ENCODE measurements at places on chromosomes 4 and X. TPM values are rescaled to one million over a fixed set of nuclear protein-coding genes. Genes with fewer than 3 reads are reported as not detected.

GRCh38 chrX:18674788-18675735, 3.2 kb upstream of the RS1 start:
- no peak for DNase-seq

The ATG4A gene
- 8.1 TPM for total RNA-seq

- no peak for DNase-seq
Measured at GRCh38 chr4:187715466-187715865, 280.1 kb upstream of the ZFP42 start.

DNA sequence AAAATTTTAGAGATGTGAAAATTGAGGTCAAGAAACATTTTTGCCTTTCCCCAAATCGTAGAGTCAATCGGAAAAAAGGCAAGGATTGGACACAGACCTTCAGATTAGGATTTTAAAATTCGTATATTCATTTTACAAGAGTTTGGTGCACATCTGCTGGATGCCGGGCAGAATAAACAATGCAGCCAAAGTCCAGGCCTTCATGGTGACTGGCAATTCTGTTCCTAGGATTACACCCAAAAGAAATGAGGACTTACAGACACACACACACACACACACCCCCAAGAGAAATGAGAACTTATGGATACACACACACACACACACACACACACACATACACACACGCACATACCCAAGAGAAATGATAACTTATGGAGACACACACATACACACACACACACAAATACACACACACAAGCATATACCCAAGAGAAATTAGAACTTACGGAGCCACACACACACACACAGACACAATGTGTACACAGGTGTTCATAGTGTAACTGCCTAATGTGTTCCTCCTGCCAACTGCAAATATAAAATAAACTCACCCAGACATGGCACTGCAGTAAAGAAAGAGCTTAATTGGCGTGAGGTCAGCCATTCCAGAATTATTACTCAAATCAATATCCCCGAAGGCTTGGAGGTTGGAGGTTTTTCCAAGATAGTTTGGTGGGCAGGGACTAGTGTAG, 165.7 kb upstream of the STS start:
- no peak for DNase-seq

DNA sequence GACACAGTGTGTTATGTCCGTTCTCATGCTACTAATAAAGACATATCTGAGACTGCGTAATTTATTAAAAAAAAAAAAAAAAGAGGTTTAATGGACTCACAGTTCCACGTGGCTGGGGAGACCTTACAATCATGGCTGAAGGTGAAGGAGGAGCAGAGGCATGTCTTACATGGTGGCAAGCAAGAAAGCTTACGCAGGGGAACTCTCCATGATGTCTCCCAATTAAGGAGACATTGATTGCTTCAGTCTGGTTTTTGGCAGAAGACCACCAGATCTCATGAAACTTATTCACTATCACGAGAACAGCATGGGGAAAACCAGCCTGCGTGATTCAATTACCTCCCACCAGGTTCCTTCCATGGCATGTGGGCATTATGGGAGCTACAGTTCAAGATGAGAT, 221.8 kb downstream of the ASMT start:
- DNase-seq, result no peak

DNA sequence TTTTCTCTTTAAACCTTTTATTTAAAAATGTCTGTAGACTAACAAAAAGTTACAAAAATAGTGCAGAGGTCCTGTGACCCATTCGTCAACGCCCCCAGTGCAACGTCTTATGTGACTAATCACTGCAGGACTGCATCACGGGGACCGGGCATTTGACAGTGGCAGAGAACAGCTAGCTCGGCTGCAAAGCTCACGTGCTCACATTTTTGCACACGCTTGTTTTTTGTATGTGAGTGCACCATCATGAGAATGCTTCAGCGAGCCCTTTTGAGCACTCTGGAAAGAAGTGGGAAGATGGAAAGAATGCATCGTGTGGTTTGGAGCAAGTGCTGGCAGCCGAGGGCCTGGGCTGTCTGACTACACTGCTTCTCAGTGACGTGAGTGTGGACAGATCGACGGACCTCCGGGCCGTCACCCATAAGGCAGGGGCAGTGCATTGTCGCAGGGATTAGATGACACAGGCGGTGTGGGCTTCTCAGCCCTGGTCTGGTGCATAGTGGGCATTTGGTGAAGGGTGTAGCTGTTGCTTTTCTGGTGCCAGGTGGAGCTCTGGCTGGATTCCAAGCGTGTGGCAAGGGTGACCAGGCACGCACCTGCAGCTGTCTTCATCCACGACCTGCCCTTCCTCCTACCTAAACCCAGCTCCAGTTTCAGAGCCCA, 17.7 kb downstream of the SPON2 start:
- DNase-seq, result no peak

The FAM9B gene
- total RNA-seq, result not detected

- DNase-seq, result no peak
Measured at GRCh38 chr4:102639598-102639997, 121.2 kb downstream of the MANBA start.

DNA sequence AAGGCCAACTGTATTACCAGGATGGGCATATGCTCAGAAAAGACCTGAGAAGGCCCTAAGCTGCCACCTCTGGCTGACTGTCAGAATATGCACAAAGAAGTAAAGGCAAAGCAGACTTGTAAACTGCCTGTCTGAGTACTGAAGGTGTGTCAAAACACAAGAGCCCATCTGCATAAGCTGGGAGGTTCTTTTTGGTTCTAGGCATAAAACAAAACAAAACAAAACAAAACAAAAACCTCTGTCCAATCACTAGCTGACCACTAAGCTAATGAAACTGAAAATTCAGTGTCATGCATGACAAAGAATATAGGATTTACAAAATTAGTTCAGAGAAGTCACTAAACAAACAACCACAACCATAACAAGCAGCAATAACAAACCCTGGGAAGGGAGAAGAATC, 20.6 kb downstream of the SH3D19 start:
- DNase-seq, result no peak

DNA sequence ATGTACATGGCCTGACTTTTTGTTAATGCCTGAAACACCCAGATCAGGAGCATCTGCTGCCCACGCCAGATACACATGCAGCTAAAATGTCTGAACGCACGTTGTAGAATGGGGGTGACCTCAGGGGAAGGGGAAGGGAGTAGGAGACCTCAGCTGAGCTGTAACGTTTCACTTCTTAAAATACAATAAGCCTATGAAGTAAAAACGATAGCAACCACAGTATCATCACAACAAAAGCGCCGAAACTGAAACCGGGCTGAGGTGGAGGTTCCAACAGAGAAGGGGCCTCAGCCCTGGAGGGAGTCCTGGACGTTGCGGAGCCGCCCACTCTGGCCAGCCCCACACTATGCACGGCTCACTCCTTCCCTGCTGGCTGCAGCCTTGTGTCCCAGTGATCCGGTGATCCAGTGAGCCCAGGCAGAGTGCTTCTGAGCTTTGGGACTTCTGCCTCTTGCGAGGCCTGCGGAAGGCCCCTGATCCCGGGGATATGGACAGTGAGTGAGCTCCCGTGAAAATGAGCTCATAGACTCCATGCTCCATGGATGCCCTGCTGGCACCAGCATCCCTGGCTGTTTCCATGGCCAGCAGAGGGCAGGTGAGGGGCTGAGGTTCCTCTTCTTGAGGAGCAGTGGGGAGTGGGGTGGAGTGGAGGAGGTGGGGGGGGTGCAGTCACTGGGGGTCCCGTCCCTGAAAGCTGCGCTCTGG, 52.0 kb downstream of the HMX1 start:
- no peak for DNase-seq

GRCh38 chr4:24473309-24473721, 111.0 kb downstream of the DHX15 start:
- DNase-seq, result no peak

GRCh38 chr4:18937080-18937479, 915.5 kb upstream of the LCORL start:
- DNase-seq, result no peak

DNA sequence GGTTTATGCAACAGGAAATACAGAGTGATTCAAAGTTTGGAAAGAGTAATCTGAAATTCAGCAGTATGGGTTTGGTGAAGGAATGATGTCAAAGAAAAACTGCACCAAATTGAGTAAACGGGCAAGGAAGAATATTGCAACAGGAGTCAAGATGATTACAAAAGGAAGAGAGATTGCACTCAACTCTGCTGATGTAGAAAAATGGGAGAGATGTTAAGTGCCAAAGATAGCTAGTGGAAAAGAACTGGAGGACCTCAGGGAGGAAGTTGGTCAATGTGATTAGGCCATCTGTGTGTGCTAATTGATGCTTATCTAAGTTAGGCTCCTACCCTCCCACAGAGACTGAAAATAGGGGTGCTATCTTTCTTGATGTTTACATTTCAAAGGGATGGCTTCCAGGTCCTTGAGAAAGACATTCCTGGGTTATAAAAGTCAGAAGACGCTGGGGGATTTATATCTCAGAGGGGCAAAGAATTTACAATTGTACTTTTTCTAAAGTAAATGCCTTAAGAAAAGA, 167.4 kb upstream of the FAM47A start:
- DNase-seq, result no peak

DNA sequence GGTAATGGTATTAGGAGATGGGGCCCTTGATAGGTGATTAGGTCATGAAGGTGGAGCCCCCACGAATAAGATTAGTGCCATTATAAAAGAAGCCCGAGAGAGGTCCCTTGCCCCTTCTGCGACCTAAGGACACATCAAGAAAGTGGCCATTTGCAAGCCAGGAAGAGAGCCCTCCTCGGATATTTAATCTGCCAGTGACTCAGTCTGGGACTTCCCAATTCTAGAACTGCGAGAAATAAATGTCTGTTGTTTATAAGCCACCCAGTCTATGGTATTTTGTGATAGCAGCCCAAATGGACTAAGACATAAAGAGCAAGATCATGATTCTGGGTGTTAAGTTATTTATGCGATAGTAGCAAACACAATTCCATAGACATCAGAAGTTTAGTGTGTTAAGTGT, 192.2 kb downstream of the LDB2 start:
- no peak for DNase-seq

The CXCL3 gene
- 7.3 TPM for total RNA-seq

GRCh38 chr4:98663226-98664006, 5.0 kb upstream of the TSPAN5 start:
- no peak for DNase-seq

DNA sequence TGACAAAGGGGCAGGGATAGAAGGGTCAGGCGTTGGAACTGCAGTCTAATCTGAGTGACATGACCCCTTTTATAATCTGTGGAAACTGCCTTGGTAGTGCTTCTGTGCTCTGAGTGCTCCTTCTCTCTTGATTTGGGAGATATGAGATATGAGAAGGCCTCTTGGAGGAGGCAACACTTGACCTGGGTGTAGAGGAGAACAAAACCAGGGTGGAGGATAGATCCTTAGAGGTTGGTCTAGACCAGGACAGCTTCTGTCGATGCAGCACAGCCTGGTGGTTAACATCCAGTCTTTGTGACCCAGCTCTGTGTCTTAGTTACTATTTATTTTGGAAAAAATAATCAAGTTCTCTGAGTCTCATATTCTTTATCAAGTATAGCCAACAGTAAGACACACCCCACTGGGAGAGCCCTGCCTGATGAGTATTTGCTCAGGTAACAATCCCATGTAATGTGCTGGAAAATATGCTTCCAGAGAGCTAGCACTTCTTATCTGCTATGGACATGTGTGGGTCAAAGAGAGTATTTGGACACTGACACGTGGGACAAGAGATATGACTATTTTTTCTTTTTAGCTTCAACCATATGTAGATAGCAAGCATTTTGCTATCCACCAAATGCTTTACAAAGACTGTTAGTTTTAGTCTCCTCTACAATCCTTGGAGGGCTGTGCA, 9.1 kb downstream of the USP51 start:
- no peak for DNase-seq

GRCh38 chr4:13704035-13704434, 76.5 kb upstream of the BOD1L1 start:
- no peak for DNase-seq

- no peak for DNase-seq
Measured at GRCh38 chr4:55568905-55569504, 22.3 kb upstream of the CLOCK start.

DNA sequence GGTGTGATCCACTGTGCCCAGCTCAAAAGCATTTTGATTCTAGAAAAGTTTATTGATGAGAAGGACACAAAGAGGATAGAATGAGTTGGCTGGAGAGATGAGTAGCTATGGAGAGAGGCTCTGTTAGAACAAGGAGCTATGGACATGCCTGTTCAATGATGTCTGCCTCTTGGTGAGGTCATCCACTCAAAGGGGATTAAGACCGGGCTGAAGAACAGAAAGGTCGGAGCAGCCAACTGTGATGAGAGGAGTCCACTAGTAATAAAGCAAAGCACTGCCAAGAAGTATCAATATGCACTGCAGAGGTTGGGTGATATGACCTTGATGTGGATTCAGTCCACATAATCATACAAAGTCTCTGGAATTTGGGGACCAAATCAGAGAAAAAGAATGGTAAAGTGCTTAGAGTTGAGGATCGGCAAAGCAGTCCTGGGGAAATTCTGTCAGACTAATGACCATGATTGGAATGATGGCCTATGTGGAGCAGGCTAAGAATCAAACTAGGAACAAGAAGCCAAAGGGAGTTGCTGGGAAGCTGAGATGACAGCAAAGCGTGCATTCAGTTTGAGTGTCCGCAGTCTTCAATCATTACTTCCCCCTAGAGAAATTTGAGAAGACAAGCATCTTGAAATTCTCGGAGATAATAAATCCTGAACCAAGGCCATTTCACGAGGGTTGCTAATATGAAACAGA, 55.7 kb upstream of the MMAA start:
- no peak for DNase-seq

The DAPP1 gene
- total RNA-seq, result 29.0 TPM

- peak; percentile 4 for DNase-seq
Measured at GRCh38 chr4:10998846-10999245, 314.3 kb upstream of the CLNK start.

DNA sequence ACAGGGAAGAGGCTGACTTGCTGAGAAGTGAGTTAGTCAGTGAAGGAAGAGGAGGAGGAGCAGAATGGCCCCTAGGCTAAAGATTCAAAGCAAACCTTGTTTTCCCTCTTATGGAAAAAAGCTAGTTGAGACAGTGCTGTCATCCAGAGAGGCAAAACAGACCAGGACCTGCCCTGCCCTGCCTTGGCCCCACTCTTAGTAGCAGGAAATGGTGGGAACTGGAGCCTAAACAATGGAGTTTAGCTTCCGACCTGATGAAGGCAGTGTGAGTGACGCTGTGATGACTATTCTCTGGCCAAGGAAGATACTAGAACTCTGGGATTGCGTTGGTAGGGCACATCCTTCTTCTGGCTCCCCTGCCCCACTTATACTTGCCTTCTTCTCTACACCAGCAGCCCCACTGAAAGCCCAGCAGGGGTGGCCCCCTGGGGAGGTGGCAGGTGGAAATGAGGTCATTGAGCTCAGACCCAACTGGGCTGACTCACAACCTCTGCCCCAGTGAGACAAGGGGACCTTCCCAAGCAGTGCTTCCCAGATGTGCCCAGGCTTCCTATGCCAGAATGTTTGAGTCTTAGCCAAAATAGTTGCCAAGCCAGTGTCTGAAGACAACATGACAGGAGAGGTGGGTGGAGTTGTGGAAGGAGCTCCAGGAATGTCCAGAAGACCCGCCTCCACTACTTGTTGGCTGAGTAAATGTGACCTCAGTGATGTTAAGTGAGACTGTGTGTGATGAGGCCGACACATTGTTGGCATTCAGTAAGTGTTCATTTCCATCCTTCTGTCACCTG, 38.8 kb downstream of the MSN start:
- DNase-seq, result no peak

The SLC16A2 gene
- 5.0 TPM for total RNA-seq

The MAGEB17 gene
- not detected for total RNA-seq
